ENCODE measurements at places on chromosomes 4 and X. TPM values are rescaled to one million over a fixed set of nuclear protein-coding genes. Genes with fewer than 3 reads are reported as not detected.

PAGE2 gene
- total RNA-seq = not detected

RNF128 gene
- not detected for total RNA-seq

ZGRF1 gene
- 3.2 TPM for total RNA-seq

HERC5 gene
- total RNA-seq = 0.16 TPM

IGFBP7 gene
- 2,241 TPM for total RNA-seq

CRMP1 gene
- 0.72 TPM for total RNA-seq

ARSJ gene
- 37.2 TPM for total RNA-seq

SNX25 gene
- 17.0 TPM for total RNA-seq

ADH1B gene
- total RNA-seq = 31.3 TPM

ZNF827 gene
- 7.5 TPM for total RNA-seq

F11 gene
- total RNA-seq = not detected

XAGE1B gene
- total RNA-seq = not detected

ENPEP gene
- 0.97 TPM for total RNA-seq

HMGB2 gene
- total RNA-seq = 23.7 TPM

PDZD4 gene
- 1.1 TPM for total RNA-seq

DIPK2B gene
- total RNA-seq = 3.2 TPM

ZNF711 gene
- 0.36 TPM for total RNA-seq

KIAA1210 gene
- not detected for total RNA-seq

NKX1-1 gene
- total RNA-seq = not detected

ALPK1 gene
- total RNA-seq = 4.1 TPM

VCX3A gene
- not detected for total RNA-seq

IL13RA2 gene
- 13.1 TPM for total RNA-seq

TMEM128 gene
- 22.9 TPM for total RNA-seq

USP17L17 gene
- total RNA-seq = not detected

ADAMTS3 gene
- total RNA-seq = 1.1 TPM

ZMYM3 gene
- 16.8 TPM for total RNA-seq

All from cardiac atrium fibroblast (primary cell).